ENCODE measurements at places on chromosomes 4 and X. TPM values are rescaled to one million over a fixed set of nuclear protein-coding genes. Genes with fewer than 3 reads are reported as not detected.

PLXNA3 gene
- total RNA-seq: 90.3 TPM

BBS12 gene
- total RNA-seq: 4.1 TPM

TKTL1 gene
- 0.32 TPM for total RNA-seq

SLITRK4 gene
- total RNA-seq: not detected

ADH4 gene
- not detected for total RNA-seq

MAGEC1 gene
- total RNA-seq: not detected
